ENCODE measurements at places on chromosomes 4 and X. TPM values are rescaled to one million over a fixed set of nuclear protein-coding genes. Genes with fewer than 3 reads are reported as not detected.

GRCh38 chrX:110178179-110178865 is 139.6 kb downstream of the AMMECR1 start:
- H3K36me3 ChIP-seq, result no peaks in the 10 kb centered on the region
- no peak overlapping the region for H3K27ac ChIP-seq
- DNase-seq, result no peak
- H3K4me3 ChIP-seq, result no peak overlapping the region

- no peaks in the 10 kb centered on the region for H3K27me3 ChIP-seq
- no peak overlapping the region for H3K4me3 ChIP-seq
- no peaks in the 10 kb centered on the region for H3K4me1 ChIP-seq
- peaks cover 7% of the 10 kb centered on the region for H3K36me3 ChIP-seq
These were observed 37.1 kb downstream of the SMARCAD1 start for GRCh38 chr4:94244829-94245185.

- no peaks in the 10 kb centered on the region for H3K36me3 ChIP-seq
- H3K4me3 ChIP-seq, result no peak overlapping the region
- no peaks in the 10 kb centered on the region for H3K27me3 ChIP-seq
- no peak overlapping the region for H3K27ac ChIP-seq
These were observed 439.4 kb downstream of the SPRY1 start for GRCh38 chr4:123835831-123836590.

- H3K4me3 ChIP-seq, result no peak overlapping the region
- no peaks in the 10 kb centered on the region for H3K27me3 ChIP-seq
- H3K36me3 ChIP-seq, result no peaks in the 10 kb centered on the region
- no peak for DNase-seq
- no peaks in the 10 kb centered on the region for H3K4me1 ChIP-seq
- H3K27ac ChIP-seq, result no peak overlapping the region
These were observed 29.2 kb upstream of the TRIM2 start for GRCh38 chr4:153174821-153175567.

DCHS2 gene
- total RNA-seq, result 0.07 TPM

GRCh38 chrX:148871422-148872160 is 371.2 kb downstream of the AFF2 start:
- H3K4me1 ChIP-seq, result no peaks in the 10 kb centered on the region
- no peak for DNase-seq
- no peak overlapping the region for H3K27ac ChIP-seq
- no peak overlapping the region for H3K4me3 ChIP-seq
- no peaks in the 10 kb centered on the region for H3K27me3 ChIP-seq
- no peaks in the 10 kb centered on the region for H3K36me3 ChIP-seq

- H3K36me3 ChIP-seq, result no peaks in the 10 kb centered on the region
- no peak overlapping the region for H3K27ac ChIP-seq
- no peak for DNase-seq
- H3K27me3 ChIP-seq, result no peaks in the 10 kb centered on the region
These were observed 58.9 kb downstream of the ARX start for GRCh38 chrX:24956828-24957227.

PRDM8 gene
- total RNA-seq, result 1.8 TPM

- H3K27me3 ChIP-seq, result no peaks in the 10 kb centered on the region
- no peaks in the 10 kb centered on the region for H3K4me1 ChIP-seq
These were observed 24.3 kb downstream of the LEF1 start for GRCh38 chr4:108144451-108144850.

DNA sequence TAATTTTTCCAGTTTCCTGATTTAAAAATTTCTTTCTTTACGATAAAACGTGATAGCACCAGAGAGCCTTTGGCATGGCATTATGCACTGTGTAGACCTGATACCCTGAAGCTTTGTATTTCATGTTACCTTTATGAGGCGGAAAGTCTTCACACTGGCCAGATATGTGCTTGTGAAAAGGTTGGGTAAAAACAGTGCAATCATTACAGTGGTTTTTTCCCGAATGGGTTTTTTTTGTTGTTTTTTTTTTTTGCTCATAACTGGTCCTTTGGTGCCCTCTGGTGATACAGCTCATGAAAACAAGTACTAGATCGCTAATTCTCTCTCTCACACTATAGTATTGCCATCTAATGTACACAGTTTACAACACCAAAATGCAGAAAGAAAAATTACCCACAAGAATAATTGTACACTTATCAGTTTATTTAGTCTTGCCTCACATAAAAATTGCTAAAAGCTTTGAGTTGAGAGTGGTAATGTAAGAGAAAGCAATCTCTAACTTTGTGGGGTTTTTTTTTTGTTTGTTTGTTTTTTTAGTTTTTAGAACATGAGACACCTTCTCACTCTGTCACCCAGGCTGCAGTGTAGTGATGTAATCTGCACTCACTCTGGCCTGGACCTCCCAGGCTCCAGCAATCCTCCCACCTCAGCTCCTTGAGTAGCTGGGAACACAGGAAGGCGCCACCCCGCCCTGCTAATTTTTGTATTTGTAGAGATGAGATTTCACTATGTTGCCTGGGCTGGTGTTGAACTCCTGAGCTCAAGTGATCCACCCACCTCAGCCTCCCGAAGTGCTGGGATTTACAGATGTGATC is 21.3 kb downstream of the SPCS3 start:
- H3K4me3 ChIP-seq, result no peak overlapping the region
- H3K4me1 ChIP-seq, result no peaks in the 10 kb centered on the region
- DNase-seq, result peak; percentile 4
- no peak overlapping the region for H3K27ac ChIP-seq

TLR10 gene
- total RNA-seq, result not detected

DNA sequence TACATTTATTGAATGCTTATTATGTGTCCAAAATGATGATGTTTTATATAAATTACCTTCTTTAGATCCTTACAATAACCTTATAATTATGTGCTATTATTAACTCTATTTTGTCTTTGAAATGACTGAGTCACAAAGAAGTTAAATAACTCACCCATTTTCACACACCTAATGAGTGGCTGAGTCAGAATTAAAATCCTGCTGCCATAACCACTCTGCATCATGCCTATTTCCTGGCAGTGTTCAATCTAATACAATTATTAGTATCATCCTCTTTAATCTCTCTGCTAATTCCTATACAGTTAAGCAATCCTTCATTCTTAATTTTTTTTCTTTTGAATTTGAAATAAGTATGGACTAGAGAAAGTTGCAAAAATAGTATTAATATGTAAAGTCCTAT is 342.9 kb downstream of the CFAP299 start:
- no peaks in the 10 kb centered on the region for H3K4me1 ChIP-seq
- H3K36me3 ChIP-seq, result no peaks in the 10 kb centered on the region
- H3K27me3 ChIP-seq, result no peaks in the 10 kb centered on the region
- no peak for DNase-seq
- H3K27ac ChIP-seq, result no peak overlapping the region

GRCh38 chr4:109826719-109827118 is 1.1 kb upstream of the RRH start:
- H3K27me3 ChIP-seq, result no peaks in the 10 kb centered on the region

TMEM271 gene
- not detected for total RNA-seq
